ENCODE measurements at places on chromosomes 11 and 22. TPM values are rescaled to one million over a fixed set of nuclear protein-coding genes. Genes with fewer than 3 reads are reported as not detected.

DNA sequence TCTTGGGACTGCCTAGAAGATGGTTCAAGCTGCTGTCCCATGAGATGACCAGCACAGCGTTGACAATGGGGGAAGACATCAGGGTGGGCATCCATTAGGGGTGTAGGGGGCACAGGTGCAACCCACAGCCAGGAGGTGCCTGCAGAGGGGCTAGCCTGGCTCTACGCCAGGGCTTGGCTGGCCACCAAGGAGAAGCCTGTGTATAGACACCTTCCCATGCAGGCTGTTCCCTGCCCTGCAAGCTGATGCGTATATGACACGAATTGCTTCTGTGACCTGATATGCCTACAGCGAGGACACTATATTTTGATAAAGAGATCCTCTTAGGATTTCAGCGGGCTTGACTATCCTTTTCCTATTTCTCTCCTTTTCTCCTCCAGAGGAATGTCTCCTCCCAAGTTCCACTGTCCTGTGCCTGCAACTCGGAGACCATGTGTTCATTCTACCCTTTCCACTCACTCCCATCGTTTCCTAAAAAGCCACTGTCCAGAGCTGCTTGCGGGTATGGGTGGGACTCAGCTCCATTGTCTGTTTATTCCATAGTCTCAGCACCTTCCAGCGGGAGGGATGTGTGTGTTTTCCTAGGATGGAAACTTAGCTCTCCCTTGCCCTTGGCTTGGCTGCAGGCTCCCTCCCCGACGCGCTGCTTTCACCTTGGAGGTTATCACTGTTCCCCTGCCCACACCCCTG, 56.1 kb downstream of the ST14 start:
- no peak for DNase-seq

Gene RAB39A
- total RNA-seq = 0.20 TPM

Gene RFPL3
- not detected for total RNA-seq

- no peak for DNase-seq
These were observed 56.7 kb upstream of the GLYATL1B start for GRCh38 chr11:59029366-59029889.

GRCh38 chr22:27987557-27987956, 68.5 kb upstream of the PITPNB start:
- DNase-seq = no peak

Gene TUB
- 0.72 TPM for total RNA-seq

- no peak for DNase-seq
These were observed 15.9 kb upstream of the NFRKB start for GRCh38 chr11:129911298-129911697.

DNA sequence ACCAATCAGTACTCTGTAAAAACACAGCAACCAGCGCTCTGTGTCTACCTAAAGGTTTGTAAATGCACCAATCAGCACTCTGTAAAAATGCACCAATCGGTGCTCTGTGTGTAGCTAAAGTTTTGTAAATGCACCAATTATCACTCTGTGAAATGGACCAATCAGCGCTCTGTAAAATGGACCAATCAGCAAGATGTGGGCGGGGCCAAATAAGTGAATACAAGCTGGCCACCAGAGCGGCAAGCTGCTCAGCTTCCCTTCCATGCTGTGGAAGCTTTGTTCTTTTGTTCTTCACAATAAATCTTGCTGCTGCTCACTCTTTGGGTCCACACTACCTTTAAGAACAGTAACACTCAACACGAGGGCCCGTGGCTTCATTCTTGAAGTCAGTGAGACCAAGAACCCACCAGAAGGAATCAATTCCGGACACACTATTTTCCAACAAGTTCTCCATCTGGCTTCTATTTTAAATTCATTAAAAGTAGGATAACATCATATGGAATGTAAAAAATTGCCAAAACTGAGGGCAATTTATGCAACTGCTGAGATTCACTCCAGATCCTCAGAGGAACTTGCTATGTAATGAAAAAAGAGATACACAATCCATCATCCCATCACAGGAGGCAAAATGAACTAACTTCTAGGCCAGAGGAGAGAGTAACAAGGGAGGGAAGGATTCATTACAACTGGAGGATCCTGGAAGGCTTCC, 3.1 kb upstream of the PANX1 start:
- no peak for DNase-seq

DNA sequence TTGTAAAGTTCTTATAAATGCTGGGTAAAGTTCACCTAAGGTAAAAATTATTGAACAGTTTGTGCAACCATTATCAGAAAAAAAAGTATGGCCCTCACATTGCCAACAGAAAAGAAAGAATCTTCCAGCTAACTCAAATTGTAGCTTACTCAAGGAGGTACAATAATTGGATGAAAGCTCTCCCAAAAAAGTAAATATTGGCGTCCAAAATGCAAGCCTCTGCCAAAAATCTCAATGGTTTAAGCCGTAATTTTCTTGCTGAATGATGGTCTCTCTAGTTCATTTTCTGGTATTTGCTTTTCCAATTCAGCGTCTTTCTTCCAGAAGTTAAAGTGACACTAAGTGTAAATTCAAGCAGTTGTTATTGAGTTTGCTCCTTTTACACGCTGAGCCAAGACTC, 727.3 kb downstream of the LRRC4C start:
- no peak for DNase-seq

Gene CTSF
- total RNA-seq = 10.5 TPM

Gene TMEM86A
- total RNA-seq = 6.1 TPM

Gene OR5L1
- not detected for total RNA-seq

Gene KIF18A
- 8.9 TPM for total RNA-seq

Gene CCDC134
- total RNA-seq = 13.7 TPM

Gene SMCO4
- 6.6 TPM for total RNA-seq

- no peak for DNase-seq
These were observed 426.8 kb upstream of the CADM1 start for GRCh38 chr11:115930886-115931547.

- no peak for DNase-seq
These were observed 75.7 kb downstream of the JRKL start for GRCh38 chr11:96465512-96465911.

DNA sequence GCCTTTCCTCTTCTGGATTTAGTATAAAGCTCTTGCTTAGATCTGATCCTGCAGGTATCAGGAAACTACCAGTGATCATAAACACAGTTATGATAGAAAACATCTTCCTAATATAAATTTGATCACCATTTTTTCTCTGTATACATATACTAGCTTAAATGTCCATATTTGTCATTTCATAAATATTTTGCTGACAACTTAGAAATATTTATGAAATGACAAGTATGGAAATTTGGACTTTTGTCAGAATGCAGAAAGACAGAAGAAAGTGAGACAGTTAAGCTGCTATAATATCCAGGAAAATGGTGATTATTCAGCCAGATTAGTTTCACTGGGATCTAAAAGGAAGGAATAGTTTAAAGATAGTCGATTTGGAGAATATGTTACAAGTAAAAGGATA, 22.8 kb upstream of the TRIM21 start:
- DNase-seq = no peak

DNA sequence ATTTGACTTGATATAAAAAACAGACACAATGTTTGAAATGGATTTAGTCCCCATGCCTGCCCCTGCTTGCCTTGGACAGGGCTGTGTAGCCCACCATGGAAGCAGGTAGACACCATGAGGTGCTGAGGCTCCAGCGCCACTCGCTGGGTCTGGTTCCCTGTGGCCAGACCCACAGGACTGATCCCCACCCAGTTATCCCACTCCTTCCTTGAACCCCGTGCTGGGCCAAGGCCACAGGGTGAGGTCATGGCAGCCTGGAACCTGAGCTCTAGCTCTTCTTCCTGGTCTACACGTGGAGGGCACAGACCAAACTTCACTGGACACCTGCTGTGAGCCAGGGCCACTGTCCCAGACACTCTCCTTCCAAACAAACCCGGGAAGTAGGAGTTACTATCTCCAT, 42.5 kb downstream of the GAB4 start:
- DNase-seq = no peak

Gene APOA5
- total RNA-seq = not detected

DNA sequence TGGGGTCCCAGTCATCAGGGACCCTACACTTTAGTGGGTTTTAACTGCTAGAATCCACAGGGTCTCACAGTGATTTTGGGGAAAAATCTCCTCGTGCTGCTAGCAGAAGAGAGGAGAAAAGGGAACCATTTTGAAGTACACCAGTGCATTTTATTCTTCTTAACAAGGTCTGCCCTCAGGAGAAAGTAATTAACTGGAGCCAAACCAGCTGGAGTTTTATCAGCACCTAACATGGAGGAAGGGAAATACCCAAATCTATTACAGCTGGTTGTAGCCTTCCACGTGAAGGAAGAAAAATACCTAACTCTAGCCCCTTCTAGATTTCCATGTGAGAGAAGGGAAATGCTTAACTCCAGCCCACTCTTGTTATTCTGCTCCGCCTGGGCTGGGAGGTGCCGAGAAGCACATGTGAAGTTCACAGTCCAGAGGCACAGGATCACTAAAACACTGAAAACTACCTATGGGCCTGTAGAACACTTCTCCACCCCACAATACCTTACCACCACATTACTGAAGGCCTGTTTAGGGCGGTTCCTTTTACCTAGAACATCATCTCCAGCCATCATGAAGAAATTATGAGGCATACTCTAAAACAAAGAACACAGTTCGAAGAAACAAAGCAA, 31.3 kb upstream of the TEAD1 start:
- no peak for DNase-seq

Gene CSNK2A3
- not detected for total RNA-seq

GRCh38 chr11:18522388-18522787, 4.4 kb downstream of the TSG101 start:
- no peak for DNase-seq

DNA sequence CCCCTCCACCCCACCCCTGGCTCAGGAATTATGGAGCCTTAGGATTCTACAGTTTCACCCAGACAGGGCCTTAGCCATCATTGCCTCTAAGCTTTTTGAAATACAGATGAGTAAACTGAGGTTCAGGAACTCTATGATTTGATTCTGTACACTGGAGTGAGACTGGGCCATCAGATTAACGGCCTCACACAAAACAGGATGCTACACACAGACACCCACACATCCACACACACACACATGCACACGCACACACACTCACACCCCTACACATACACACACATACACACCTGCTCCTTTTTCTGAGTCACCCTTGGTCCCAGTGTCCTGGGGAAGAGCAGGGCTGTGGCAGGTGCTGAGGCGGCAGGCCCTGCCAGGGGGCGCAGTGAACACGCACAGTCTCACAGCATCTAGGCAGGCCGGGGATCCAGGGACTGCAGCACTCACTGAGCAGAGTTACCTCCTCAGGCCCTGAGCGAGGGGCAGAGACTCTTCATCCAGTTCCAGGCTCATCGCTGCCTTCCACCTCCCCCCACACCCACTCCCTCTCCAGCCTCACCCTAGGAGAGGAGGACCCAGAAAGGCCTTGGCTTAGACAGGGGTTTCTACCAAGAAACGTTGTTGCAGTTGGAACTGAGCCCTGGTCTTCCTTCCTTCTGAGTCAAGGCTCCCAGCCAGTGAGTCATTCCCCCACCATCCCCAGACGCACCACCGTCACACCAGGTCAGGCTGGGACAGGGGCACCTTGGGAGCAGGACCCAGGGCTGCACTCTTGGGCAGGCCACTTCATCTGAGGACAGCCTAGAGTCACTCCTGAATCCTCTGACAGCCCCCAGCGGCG, 89.8 kb upstream of the PARVA start:
- no peak for DNase-seq

DNA sequence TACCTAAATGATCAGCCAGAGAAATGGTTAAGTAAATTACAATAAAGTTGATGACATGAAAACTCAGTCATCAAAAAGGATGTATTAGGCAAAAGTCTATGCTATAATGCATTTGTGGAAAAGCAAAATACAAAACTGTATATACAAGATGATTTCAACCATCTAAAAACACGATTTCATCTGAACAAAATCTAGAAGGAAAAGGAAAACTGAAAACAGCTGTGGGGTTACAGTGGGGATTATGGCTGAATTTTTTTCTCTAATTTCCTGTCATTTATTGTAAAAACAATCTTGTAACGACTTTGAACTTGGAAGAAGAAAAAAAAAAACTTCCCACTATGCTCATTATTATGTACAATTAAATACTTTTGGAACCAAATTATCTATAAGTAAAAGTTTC, 30.3 kb downstream of the CHEK2 start:
- DNase-seq = no peak

GRCh38 chr11:115391598-115391997, 112.6 kb downstream of the CADM1 start:
- DNase-seq = no peak

GRCh38 chr22:26453216-26453615, 24.2 kb downstream of the ASPHD2 start:
- DNase-seq = no peak

Gene KRTAP5-7
- not detected for total RNA-seq
